Pulmonary artery endothelial cell (primary cell): ENCODE measurements at places on chromosomes 13 and 19.

- DNase-seq: no peak
Observed at GRCh38 chr19:55176076-55176475, 4.0 kb downstream of the SYT5 start.

DNA sequence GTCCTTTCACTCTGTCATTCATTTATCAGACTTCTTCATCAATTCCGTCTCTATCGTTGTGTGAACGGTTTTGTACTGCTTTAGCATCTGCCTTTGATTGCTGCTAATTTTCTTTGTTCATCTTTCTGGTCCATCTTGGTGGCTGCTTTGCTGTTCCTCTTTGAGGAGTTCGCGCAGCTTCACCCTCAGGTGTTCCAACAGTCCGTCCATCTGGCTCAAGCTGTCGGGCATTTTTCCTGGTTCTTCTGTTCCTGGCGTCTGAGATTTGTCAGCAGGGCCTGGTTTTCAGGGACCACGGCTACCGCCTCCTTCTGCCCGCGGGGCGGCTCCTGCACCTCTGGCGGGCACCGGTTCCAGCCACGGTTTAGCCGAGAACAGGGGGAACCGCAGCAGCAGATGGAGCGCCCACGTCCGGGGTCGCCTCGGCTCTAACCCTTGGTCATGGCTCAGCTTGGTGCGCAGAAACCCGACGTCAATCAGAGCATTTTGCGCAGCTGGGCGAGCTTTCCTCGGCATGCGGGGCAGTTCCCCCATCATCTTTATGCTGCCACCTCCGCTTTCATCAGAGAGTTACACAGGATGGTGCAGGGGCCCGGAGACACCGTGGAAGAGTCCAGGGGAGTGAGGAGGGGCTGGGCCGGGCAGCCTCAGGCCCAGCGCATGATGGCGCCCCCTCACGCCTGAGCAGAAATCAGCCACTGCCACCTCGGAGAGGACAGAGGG, 89.5 kb downstream of the ZNF100 start:
- no peak for DNase-seq

DNA sequence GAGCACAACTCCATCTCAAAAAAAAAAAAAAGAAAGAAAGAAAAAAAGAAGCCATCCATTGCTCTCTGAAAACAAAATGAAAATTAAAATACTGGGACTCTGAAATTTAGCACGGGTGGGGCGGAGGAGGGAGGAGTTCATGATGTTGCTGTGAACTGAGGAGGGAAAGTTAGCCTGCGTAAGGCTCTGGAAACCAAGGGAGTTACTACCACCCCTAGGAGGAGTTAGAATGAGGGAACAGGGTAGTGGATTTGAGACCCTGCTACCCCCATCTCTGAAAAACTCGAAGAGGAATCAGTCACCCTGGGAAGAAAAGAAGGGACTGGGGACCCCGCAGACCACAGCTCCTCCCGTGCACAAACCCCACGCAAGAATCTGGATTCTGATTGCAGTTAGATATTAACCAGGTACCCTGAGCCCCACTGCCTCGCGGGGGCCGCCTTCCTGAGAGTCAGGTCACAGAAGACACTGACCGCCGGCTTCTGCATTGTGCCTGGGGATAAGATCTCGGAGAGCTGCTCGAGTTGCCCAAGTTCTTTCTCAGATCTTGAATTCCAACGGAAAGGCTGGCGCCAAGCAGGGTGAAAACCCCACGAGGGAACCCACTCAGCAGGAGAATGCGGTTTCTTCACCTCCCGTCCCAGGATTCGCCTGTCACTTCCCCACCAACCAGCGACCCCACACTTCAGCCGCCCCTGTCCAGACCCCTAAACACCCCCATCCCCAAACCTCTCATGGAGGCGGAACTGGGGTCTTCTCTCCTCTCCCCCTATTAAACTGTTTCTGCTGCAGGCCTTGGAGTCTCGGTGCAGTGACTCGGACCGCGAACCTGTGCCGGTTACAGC, 870 bp downstream of the ZNF442 start:
- no peak for DNase-seq

DNA sequence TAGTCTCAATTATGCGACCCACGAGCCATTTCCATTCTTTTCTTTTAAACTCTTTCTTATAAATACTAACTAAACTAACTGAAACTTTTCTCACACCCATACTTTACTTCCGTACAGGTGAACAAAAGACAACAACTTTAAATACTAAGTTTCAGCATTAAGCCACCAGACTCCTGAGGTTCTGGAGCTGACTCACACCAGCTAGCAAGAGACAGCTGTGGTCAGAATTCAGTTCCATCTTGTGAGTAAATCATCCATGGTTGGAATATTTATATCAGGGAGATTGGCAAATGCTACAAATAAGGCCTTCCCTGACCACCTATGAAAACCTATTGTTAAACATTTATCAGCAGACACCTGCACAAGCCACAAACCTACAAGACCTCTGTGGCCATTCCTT, 897.0 kb downstream of the EFNB2 start:
- DNase-seq: no peak

- DNase-seq: no peak
Observed at GRCh38 chr13:112449545-112449930, 73.4 kb downstream of the SPACA7 start.

- DNase-seq: no peak
Observed at GRCh38 chr13:84668637-84669036, 786.4 kb upstream of the SLITRK1 start.

GRCh38 chr13:94859811-94860210, 147.5 kb upstream of the SOX21 start:
- no peak for DNase-seq

DNA sequence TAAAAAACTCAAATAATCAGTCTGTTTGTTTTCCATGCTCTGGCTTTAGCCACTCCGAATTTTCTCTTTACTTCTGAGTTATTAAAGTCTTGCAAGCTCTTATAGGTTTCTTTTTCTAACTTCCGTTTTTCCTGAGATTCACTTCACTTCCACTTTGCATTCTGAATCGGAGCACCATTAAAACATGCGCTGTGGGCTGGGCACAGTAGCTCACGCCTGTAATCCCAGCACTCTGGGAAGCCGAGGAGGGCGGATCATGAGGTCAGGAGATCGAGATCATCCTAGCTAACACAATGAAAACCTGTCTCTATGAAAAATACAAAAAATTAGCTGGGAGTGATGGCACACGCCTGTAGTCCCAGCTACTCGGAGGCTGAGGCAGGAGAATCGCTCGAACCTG, 357.9 kb downstream of the SLITRK6 start:
- DNase-seq: no peak

DNA sequence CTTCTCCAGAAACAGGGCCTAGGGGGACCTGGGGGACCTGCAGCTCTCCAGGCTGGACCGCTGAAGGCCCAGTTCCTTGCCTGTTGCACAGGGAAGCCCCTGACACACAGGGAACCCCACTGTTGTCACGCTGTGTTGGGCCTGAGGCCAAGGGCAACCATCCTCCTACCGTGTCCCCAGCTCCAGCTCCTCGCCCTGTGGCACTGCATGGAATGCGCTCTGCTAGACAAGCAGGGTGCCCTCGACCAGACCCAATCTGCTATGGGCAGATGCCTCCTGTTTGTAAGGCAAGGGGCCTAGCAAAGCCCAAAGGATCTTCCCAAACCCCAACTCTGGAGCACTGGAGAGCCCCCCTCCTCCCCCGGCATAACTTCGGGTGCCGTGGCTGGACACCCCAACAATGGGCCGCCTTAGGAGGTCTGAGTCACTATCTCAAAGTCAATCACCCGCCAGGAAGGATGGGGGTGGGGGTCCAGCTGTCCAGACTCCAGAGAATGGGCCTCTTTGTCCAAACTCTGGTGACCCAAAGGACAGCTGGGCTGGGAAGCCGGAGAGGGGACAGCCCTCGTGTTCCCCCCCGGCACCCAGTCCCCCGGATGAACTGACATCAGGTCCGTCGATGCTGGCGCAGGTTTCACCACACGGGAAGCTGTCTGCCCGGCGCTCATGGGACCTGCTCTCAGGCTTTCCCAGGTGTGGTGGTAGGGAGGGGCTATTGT, 3.7 kb downstream of the BRSK1 start:
- DNase-seq: no peak

DNA sequence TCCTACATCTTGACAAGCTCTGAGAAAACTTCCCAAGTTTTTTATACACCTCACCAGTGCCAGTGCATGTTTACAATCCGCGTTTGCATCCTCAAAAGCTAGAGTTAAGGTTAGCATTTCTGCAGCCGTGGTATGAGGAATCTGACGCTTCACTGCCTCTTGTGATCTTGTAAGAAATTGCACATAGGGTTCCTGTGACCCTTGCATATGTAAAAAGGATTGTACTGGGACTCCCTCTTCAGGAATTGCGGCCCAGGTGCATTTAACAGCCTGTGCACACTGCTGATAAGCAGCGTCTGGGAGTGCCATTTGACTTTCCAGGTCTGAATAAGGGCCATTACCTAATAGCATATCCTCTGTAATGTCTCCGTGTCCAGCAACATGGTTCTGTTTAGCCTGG, 15.3 kb downstream of the FPR3 start:
- DNase-seq: peak; percentile 17
